ENCODE measurements at places on chromosomes 7 and 10.
A peak's percentile ranks its signal among the peaks of the same experiment; 100 is the strongest.

DNA sequence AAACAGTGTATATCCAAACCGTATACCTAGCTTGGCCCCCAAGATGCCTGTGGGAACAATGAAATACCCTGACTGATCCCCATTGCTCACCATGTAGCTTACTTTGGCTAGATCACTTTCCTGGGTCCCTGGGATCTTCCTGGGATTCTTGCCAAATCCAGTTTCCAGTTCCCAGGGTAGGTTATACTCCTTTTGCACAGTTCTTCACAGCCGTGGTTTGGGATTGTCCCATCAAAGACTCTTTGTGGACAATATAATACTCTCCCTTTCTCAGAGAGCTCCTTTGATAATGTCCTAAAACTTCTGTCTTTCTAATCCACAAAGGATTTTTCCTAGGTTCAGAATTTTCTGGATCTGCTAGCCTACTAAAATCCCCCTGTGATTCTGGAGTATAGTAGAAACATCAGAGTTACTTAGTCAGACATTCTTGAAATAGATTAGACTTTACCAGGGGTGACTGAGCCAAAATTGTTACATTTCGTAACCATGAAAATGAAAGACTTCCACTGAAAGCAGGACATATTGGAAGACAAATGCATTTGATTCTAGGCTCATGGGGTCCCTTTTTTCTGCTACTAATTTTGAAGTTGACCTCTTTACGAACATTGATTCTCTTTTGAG lies 388.3 kb upstream of the ETV1 start:
- H3K27me3 ChIP-seq = no peaks in the 10 kb centered on the region
- H3K4me1 ChIP-seq = peaks cover 3% of the 10 kb centered on the region
- no peak overlapping the region for H3K27ac ChIP-seq
- DNase-seq = no peak
- no peaks in the 10 kb centered on the region for H3K36me3 ChIP-seq

DNA sequence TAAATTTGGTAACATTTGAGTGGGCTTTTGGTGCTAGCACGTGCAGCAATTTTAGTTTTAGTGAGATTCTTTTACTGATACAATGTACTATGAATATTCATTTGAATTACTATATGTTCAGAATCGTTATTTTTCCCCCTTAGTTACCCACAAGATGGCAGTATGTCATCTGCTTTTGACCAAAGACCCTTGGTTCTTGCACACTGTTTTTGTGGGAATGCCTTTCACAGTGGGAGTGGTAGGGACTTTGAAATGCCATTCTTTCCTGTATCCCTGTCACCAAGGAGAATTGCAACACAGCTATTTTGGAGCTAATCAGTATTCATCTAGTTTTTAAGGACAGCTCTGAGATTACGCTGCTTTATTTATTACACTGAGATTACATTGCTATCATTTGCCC lies 40.6 kb downstream of the SEC23IP start:
- no peak for DNase-seq
- no peaks in the 10 kb centered on the region for H3K4me1 ChIP-seq
- H3K36me3 ChIP-seq = peaks cover 62% of the 10 kb centered on the region
- no peaks in the 10 kb centered on the region for H3K27me3 ChIP-seq

GRCh38 chr10:88457660-88458059 lies 125.5 kb downstream of the RNLS start:
- no peaks in the 10 kb centered on the region for H3K4me1 ChIP-seq
- H3K4me3 ChIP-seq = no peak overlapping the region
- H3K27ac ChIP-seq = no peak overlapping the region
- DNase-seq = no peak
- H3K36me3 ChIP-seq = no peaks in the 10 kb centered on the region
- H3K27me3 ChIP-seq = no peaks in the 10 kb centered on the region

DNA sequence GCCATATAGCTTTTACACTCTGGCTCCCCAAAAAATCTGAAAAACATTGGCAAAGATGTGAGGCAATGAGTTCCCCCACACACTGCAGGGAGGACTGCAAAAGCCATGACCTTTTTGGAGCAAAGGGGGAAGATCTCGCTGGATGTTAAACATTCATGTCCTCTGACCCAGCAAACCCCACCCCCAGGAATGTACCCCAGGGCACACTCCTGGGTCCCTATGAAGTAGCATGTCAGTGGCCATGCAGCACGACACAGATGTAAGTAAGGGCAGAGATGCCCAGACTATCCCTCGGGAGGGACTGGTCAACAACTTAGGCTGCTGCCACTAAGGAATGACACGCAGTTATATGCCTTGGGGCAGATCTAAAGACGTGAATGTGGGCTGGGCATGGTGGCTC lies 100.6 kb downstream of the DLG5 start:
- no peaks in the 10 kb centered on the region for H3K27me3 ChIP-seq
- no peak for DNase-seq
- H3K4me3 ChIP-seq = no peak overlapping the region
- no peak overlapping the region for H3K27ac ChIP-seq

GRCh38 chr10:37975401-37975991 lies 951 bp downstream of the ZNF25 start:
- H3K27ac ChIP-seq = peak overlapping the region; percentile 91
- no peaks in the 10 kb centered on the region for H3K27me3 ChIP-seq
- no peaks in the 10 kb centered on the region for H3K4me1 ChIP-seq
- H3K36me3 ChIP-seq = peaks cover under 1% of the 10 kb centered on the region
- peak overlapping the region; percentile 72 for H3K4me3 ChIP-seq

DNA sequence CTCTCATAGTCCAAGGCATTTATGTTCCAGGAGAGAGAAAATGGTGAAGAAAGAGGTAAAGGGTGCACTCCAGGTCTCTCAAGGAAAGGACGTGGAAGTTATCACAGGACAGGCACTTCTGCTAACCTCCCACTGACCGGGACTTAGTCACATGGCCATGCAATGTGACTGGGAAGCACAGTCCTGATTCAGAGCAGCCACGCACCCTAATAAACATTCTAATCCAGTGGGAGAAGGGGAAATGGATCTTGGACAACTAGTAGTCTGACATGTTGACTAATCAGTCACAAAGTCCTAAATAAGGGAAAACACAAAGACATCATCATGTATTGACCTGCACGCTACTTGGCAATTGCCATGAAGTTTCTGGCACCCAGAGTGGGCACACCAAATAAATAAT lies 417.5 kb upstream of the ZMIZ1 start:
- H3K4me1 ChIP-seq = peaks cover 8% of the 10 kb centered on the region
- peak overlapping the region; percentile 58 for H3K27ac ChIP-seq
- no peaks in the 10 kb centered on the region for H3K27me3 ChIP-seq
- no peak overlapping the region for H3K4me3 ChIP-seq
- no peaks in the 10 kb centered on the region for H3K36me3 ChIP-seq

- H3K4me3 ChIP-seq = no peak overlapping the region
- no peaks in the 10 kb centered on the region for H3K4me1 ChIP-seq
- no peak for DNase-seq
- H3K27me3 ChIP-seq = no peaks in the 10 kb centered on the region
- no peaks in the 10 kb centered on the region for H3K36me3 ChIP-seq
Observed at GRCh38 chr10:6299743-6300105, 97.0 kb downstream of the PFKFB3 start.

DNA sequence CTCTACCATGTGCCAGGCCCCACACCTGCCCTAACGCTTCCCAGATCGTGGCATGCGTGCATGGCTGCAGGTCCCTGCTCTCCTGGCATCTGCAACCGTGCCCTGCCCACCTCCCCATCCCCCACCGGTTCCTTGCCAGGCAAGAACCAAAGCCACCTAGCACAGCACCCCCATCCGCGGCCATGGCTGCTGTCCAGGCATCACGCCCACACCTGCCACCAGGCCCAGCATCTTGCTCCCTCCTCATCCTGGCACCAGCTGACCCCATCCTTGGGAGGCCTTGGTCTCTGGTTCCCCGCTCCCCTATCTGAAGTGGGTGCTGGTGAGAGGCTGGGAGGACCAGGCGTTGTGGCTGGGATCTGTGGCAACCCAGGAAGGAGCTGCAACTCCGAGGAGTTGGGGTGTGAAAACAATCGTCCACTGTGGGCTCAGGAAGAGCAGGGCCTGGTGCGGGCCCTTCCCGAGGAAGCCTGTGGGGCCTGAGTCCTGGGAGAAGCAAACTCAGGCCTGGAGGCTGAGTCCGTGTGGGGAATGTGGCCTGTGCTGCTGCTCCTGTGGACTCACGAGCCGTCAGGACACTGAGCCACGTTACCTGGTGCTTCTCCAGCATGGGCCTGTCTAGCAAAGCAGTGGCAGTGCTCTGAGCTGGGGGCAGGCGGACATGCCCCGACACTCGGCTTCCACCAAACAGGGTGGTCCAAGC lies 417.1 kb downstream of the DNAJB6 start:
- H3K4me1 ChIP-seq = no peaks in the 10 kb centered on the region
- H3K36me3 ChIP-seq = no peaks in the 10 kb centered on the region
- no peak overlapping the region for H3K4me3 ChIP-seq

Measured in liver (tissue), 10 donors.